Activated T-helper 1 cell treated with anti-CD3 and anti-CD28 coated beads, Interleukin-12 subunit alpha, Interleukin-12 subunit beta, Interleukin-2, Interleukin-4 antibody, amounts not matched to agents 30 ng/mL and 10 ng/mL and 1 ng/mL, durations not matched to agents 14 hours and 24 hours and 36 hours (primary cell): ENCODE measurements at places on chromosomes 3 and 15.

GRCh38 chr3:105260385-105260784, 106.3 kb upstream of the ALCAM start:
- no peak for DNase-seq

DNA sequence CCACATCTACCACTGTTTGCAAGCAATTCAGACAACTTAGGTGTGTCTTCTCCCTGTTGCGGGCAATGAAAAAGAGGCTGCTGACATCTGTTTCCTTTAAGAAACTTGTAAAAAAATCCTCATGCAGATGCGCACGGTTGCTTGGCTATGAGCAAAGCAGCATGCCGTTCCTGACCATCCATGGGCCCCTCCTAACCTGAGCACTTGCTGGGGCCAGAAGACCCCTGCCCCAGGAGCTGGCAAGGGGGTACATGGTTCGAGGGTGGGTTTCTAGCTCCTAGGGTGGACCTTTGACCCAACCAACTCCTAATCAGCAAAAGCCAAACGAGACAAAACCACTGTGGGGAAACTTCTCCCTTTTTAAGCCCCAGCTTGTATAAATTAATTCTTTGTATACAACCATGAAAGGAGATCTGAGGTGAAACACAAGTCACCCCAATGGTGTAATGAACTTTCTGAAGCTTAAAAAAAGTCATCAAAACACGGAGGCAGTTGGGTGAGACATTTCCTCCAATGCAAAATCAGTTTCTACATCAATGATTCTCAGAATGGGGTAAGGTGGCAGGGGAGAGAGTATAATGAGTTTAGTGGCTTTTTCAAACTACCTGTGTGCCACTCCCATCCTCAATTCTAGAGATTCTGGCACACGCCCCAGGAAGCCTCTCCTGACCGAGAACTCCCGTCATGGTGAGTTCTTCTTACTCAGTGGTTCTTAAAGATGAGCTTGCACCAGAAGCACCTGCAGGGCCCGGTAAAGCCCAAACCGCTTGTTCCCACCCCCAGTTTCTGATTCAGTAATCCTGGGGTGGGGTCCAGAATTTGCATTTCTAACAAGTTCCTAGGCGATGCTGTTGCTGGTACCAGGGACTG, 44.1 kb downstream of the CPN2 start:
- DNase-seq, result peak; percentile 57

DNA sequence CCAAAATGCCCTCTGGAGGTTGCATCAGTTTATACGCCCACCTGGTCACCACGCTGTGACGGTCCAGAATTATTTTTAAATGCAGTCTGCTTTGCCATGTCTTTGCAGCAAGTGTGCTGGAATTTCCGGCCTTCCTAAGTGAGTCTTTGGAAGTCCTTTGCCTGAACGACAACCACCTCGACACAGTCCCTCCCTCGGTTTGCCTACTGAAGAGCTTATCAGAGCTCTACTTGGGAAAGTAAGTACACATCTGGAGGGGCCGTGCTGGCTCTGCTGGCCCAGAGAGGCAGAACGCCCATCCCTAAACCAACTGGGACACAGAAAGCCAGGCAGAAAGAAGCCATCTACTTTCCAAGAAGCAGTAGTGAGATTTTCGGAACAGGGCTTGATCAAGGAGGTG, 101.8 kb downstream of the LRRK1 start:
- no peak for DNase-seq

- DNase-seq, result no peak
These were observed 455.2 kb upstream of the ARPP21 start for GRCh38 chr3:35183927-35184675.

- DNase-seq, result no peak
These were observed 66.9 kb upstream of the CADM2 start for GRCh38 chr3:84891851-84892250.

- DNase-seq, result no peak
These were observed 57.1 kb upstream of the OSBPL11 start for GRCh38 chr3:125652349-125652748.

DNA sequence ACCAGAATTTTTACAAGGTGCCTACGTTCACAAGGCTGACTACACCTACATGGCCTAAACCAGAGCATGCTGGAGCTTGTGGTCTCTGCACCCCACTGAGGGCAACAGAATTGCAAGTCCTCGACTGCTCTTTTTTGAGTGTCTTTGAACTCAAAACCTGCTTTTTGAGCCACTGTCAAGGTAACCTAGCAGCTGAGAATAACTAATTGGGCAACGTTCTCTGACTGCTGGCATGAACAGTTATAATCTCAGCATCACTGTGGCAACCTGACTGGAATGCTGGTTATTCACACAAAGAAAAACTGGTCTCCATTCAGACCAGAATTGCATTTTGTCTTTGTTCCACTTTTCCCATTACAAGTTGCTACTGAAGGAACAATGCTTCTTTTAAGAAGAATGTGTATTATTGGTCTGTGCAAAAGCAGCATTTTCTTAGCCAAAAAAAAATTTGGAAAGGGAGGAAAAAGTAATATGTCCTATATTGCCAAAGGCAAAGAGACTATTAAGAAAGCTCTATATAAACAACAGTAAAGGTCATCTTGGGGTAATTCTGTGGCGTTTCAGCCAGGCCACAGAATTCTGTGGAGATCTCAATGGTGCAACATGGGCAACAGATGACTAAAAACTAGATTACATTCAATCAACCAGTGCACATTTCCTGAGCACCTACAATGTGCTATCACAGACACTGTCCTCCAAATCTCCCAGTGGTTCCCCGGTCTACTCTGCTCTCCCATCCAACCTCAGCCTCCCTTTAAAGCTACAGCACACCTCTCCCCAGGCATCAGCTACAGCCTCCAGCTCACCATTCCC, 76.8 kb downstream of the TNIK start:
- no peak for DNase-seq

- no peak for DNase-seq
These were observed 176.1 kb upstream of the CCDC54 start for GRCh38 chr3:107201146-107201545.

GRCh38 chr3:157122832-157123427, 37.0 kb downstream of the CCNL1 start:
- DNase-seq, result no peak

- no peak for DNase-seq
These were observed 325.1 kb upstream of the THBS1 start for GRCh38 chr15:39255760-39256159.

DNA sequence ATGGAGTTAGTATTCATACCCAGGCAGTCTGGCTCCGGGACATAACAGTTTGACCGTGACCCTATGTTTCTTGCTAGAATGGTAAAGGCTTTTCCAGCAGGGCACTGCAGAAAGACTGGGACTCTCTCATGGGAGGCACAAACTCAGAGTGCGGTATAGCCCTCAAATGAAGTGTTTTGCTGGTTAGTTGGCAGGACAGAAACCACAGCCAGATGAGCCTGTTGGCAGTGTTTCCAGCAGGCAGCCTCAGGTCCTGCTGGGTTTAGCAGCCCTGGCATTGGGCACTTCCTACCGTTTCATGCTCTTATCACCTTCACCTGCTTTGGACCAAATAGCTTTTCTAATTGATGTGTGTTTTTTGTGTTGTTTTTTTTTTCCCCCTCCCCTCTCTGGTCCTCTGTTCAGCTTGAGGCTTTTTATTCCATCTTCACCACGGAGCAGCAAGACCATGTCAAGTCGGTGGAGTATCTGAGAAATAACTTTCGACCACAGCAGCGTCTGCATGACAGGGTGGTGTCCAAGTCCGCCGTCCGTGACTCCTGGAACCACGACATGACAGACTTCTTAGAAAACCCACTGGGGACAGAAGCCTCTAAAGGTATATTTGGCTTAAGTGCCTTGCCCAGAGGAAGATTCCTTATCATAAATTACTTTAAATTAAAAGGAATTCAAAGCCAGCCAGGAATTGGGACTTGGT, 205.6 kb downstream of the FEZF2 start:
- no peak for DNase-seq

DNA sequence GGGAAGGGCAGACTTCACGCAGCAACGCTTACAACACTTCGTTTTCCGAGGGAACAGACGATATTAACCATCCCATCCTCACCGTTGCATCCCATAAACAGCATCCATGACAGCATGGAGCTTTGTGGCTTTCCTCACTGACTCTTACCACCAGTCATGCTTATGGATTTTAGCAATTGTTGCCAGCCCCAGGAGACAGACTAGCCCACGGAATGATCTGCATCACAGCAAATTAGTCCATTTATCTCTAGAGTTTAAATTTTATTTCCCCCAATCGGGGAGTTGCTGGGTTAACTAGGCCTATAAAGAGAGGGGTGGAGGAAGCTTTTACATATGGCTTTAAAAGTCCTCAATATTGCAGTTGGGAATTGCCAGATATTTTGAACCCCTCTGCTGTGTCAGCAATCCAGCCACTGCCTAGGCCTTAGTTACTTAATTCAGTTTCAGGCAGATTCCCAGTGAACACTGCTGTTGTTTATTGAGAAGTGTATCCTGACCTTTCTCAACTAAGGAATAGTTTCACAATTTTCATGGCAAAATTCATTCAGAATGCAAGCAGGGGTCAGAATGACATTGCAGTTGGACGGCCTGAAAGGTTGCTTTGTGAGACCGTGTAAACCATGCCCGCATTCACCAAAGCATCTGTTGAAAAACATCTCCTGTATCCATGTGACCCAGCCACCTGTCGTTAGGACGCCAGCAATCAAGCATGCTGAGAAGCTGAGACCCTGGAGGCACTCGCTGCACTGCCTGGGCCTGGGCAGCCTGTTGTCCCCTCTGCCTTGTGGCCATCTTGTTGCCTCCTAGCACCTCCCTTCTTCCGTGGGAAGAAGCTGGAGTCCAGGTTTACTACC, 397.4 kb upstream of the TPM1 start:
- no peak for DNase-seq
